PC-3 (cell line): ENCODE measurements at places on chromosomes 1 and 21. TPM values are rescaled to one million over a fixed set of nuclear protein-coding genes. Genes with fewer than 3 reads are reported as not detected.
A peak's percentile ranks its signal among the peaks of the same experiment; 100 is the strongest.

- peak; percentile 40 for DNase-seq
Observed at GRCh38 chr1:117209094-117209493, 1.6 kb downstream of the VTCN1 start.

DNA sequence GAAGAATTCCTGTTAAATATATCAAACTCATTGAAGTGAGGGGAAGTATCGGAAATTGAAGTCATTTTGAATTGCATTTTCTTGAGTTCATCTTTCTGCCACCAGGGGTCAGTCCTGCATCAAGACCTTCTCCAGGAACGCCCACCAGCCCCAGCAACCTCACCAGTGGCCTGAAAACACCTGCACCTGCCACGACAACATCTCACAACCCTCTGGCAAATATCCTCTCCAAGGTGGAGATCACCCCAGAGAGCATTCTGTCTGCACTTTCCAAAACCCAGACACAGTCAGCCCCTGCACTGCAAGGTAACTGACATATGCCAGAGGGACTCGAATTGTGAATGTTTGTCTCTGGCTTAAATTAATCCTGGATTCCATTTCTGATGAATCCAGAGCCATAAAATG is 22.8 kb upstream of the TARS2 start:
- peak; percentile 79 for DNase-seq

GRCh38 chr21:37574751-37575150 is 208.2 kb downstream of the DYRK1A start:
- no peak for DNase-seq

GRCh38 chr1:208271236-208271635 is 27.1 kb upstream of the PLXNA2 start:
- DNase-seq: no peak

GRCh38 chr1:192918259-192918658 is 109.4 kb downstream of the RGS2 start:
- DNase-seq: peak; percentile 51

DNA sequence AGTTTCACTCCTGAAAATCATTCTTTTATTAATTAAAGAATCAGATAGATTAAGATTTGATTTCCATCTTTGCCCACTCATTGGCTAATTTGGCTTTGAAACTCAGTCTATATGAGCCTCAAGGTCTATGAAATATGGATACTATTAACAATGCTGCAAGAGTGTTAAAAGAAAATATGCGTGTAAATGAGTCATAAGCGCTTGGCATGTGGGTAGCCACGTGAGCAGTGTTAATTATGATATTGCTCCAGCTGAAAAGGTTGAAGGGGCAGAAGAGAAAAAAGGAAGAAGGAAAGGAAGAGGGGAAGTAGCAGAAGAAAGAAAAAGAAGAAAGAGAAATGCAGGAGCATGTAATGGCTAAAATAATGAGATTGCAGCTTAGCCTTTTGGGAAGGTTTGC is 151.4 kb downstream of the CHRM3 start:
- DNase-seq: no peak

- DNase-seq: no peak
Observed at GRCh38 chr1:201553496-201554189, 14.7 kb downstream of the NAV1 start.

GRCh38 chr1:169129109-169129784 is 22.8 kb downstream of the ATP1B1 start:
- DNase-seq: peak; percentile 90

GRCh38 chr1:34869760-34870159 is 10.2 kb upstream of the SMIM12 start:
- DNase-seq: no peak

- DNase-seq: no peak
Observed at GRCh38 chr1:61887076-61887867, 145.0 kb downstream of the PATJ start.

DNA sequence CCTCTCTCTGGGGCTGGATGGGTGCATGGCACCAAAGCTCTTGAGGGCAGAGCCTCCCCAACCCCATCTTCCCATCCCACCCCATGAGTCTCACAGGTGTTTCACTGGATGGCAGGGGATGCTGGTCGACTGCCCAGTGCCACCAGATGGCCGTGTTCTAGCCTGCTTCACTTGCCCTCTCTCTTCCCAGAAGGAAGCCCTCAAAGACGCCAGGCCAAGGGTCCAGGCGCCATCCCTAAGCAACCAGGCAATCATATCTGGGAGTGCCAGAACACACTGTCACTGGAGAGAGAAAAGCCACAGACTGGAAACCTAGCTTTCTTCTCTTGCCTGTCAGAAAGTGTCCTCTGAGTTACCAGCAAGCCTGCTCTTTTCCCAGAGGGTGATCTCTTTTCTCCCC is 26.7 kb downstream of the PIGM start:
- DNase-seq: no peak

GRCh38 chr21:31252611-31253010 is 91.5 kb downstream of the TIAM1 start:
- DNase-seq: no peak

- DNase-seq: no peak
Observed at GRCh38 chr1:234200566-234200965, 172.7 kb upstream of the COA6 start.

DNA sequence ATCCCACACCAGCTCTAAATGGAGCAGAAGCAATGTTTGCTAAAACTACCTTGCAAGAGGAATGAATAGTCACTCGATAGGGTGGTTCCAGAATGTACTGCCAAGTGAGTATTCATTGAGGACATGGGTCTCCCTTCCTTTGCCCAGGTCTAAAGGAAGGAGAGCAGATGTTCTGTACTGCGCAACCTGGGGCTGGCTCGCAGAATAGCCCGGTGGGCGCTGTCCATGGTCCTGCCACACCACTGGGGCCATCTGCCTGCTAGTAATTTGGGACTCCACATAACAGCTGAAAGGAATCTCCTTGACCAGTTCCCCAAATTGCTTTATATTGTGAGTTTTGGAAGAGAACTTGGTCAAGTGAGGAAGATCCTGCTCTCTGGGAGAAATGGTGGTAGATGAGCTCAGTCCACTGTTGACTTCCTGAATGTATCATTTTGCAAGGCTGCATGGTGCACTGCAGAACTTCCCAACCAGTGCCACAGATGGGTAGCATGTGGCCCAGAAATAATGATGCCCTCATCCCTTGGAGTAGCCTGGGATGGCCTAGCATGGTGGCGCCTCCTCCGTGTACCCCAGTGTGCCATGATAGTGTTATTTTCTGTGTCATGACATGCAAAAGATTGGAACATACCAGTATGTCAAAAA is 5.7 kb downstream of the SLC6A17 start:
- DNase-seq: peak; percentile 62

DNA sequence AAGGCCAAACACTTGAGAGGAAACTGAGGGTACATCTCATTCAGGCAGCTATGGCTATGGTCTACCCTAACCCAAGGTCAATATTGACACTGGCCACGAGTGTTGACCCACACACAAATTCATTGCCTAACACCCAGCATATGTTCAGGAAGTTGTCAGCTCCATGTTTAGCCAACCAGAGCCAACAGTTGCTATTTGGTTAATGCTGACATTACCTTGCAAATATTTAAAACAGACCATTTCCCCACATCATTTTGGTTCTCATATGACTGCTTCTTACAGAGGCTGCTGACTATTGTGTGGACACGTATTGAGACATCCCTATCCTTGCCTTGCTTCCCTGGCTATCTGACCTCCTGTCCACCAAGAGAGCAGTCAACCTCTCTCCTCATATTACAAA is 97.3 kb downstream of the LMX1A start:
- peak; percentile 14 for DNase-seq

- no peak for DNase-seq
Observed at GRCh38 chr1:68376441-68376840, 73.3 kb downstream of the RPE65 start.

- DNase-seq: no peak
Observed at GRCh38 chr1:199734186-199734585, 293.3 kb upstream of the NR5A2 start.

GRCh38 chr1:208160259-208160819 is 83.8 kb downstream of the PLXNA2 start:
- no peak for DNase-seq

DNA sequence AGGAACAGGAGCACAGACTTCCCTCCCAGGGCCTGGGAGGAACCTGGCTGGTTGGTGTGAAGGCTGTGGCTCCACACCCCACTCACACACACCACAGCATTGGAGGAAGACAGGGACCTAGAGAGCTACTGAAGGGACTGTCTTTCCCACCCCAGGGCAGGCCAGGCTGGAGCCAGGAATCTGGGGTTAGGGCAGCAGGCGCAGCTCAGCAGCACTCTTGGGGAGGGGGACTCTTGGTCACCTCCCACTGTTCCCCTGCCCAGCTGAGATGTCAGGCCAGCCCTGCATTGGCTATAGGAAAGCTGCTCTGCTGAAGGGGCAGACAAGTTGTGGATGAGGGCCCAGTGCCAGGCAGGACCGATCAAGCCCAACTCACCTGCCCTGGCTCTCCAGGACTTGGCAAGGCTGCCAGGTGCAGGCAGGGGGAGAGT is 1.6 kb upstream of the PLEKHA6 start:
- DNase-seq: no peak

GRCh38 chr1:167669209-167670124 is 39.4 kb downstream of the RCSD1 start:
- DNase-seq: no peak

GRCh38 chr1:63738772-63739171 is 35.0 kb upstream of the ROR1 start:
- no peak for DNase-seq

DNA sequence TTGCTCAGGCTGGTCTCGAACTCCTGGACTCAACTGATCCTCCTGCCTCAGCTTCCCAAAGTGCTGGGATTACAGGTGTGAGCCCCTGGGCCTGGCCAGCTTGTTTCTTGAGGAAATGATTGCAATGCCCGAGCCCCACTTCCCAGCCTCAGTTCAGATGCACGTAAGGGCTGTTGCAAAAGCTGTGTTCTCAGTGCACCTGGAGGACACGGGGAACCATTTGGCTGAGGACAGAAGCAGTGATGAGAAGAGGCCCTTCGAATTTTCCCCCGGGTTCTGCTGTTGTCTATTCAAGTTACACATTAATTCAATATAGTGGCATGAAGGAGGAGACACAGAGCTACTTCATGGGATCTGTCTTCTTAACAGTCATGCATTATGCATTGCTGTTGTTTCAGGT is 78.8 kb upstream of the WDR26 start:
- DNase-seq: no peak

- no peak for DNase-seq
Observed at GRCh38 chr1:22855668-22856606, 116.7 kb downstream of the LACTBL1 start.

DNA sequence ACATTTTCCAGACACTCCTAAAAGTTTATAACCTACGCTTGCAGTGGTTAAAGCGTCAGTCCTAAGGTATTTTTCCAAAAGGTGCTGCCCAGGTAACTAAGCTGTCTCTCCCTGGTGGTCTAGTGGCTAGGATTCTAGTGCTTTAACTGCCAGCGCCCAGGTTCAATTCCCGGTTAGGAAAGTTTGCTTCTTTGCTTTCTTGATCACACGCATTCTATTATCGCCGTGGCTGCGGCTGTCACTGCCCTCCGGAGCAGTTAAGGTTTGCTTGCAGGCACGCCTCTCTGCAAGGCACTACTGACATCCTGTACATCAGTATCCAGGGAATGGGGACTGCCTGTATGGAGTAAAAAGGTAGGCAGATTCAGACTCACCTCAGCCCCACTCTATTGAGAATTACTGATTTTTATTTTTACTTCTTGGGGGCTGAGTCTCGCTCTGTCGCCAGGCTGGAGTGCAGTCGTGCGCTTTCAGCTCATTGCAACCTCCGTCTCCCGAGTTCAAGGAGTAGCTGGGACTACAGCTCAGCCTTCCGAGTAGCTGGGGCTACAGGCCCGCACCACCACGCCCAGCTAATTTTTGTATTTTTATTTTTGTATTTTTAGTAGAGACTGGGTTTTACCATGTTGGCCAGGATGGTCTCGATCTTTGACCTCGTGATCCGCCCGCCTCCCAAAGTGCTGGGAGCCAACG is 53.2 kb upstream of the CFAP126 start:
- no peak for DNase-seq

DNA sequence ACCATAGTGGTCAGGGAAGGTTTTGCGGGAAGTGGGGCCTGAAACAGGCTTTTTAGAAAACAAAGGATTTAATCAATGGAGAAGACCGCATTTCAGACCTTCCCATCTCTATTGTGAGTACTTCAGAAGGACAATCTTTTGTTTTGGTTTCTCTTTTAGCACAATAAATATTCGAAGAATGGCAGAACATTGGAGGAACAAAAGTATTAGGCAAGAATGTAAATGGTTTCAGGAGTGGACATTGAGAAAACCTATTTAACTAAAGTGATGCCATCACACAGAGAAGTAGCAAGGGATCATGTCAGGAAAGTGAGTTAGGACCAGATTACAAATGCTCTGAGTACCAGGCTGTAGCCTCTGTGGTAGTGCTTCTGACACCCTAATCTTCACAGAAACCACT is 26.8 kb upstream of the UBE2U start:
- no peak for DNase-seq

GRCh38 chr1:190564117-190564516 is 86.5 kb upstream of the BRINP3 start:
- no peak for DNase-seq

GRCh38 chr1:181128592-181129497 is 40.3 kb downstream of the IER5 start:
- DNase-seq: no peak

GRCh38 chr1:197810812-197811211 is 35.5 kb upstream of the DENND1B start:
- no peak for DNase-seq

DNA sequence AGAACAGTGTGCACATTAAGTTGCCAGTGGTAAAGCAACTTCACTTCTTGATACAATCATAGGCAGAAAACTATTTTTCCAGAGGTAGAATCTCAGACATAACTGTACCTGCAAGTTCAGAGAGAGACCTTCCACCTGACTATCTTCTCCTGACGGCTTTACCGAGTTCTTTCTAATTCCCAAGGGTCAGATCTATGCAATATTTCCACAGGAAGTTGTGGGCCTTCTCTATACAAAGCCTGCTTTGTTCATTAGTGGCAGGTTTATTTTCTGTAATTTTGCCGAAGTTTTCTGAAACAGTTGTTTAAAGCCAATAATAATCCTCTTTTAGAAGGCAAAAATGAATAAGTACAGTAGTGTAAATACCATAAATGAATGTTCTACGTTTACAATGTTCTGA is 58.2 kb upstream of the RCC1 start:
- no peak for DNase-seq

HSF2BP gene
- 1.2 and 2.4 TPM in 2 replicates for total RNA-seq

OR6K3 gene
- not detected in 2 replicates for total RNA-seq

MSH4 gene
- 0.17 TPM in 1 of 2 replicates, not detected in the other for total RNA-seq

RAB25 gene
- 18.1 and 18.5 TPM in 2 replicates for total RNA-seq

NBPF6 gene
- total RNA-seq: 0.07 TPM in 1 of 2 replicates, not detected in the other

FMOD gene
- total RNA-seq: not detected in 2 replicates

MYOG gene
- not detected in 2 replicates for total RNA-seq

LGR6 gene
- 0.23 and 0.26 TPM in 2 replicates for total RNA-seq

TMIGD3 gene
- total RNA-seq: not detected in 2 replicates

C1orf94 gene
- not detected in 2 replicates for total RNA-seq

RASSF5 gene
- 15.5 and 16.0 TPM in 2 replicates for total RNA-seq

C1orf115 gene
- 5.9 and 6.3 TPM in 2 replicates for total RNA-seq

SERPINC1 gene
- not detected in 2 replicates for total RNA-seq

OR2L5 gene
- total RNA-seq: 0.07 and 0.35 TPM in 2 replicates

AMY1C gene
- not detected in 2 replicates for total RNA-seq

NIPAL3 gene
- total RNA-seq: 35.2 and 43.7 TPM in 2 replicates
